Stimulated activated CD4-positive, alpha-beta T cell treated with anti-CD3 and anti-CD28 coated beads, Interleukin-1b, Interleukin-23, amount 100 ng/mL, for 1 hour (primary cell): ENCODE measurements at places on chromosomes 13 and 19.

DNA sequence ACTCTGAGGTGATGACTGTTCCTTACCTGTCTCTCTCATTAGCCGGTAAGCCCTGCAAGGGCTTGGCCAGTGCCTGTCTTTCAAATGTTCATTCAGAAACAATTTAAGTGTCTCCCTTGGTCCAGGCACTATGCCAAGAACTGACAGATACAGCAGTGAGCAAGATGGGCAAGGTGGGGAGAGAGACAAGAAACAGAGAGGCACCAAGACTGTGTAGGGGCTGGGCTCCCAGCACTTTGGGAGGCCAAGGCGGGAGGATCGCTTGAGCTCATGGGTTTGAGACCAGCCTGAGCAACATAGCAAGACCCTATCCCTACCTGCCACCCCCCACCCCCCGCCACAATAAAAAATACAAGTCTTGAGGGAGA, 1.3 kb upstream of the CCNE1 start:
- no peak for DNase-seq

GRCh38 chr19:16252459-16253205, 54.9 kb downstream of the AP1M1 start:
- no peak for DNase-seq

DNA sequence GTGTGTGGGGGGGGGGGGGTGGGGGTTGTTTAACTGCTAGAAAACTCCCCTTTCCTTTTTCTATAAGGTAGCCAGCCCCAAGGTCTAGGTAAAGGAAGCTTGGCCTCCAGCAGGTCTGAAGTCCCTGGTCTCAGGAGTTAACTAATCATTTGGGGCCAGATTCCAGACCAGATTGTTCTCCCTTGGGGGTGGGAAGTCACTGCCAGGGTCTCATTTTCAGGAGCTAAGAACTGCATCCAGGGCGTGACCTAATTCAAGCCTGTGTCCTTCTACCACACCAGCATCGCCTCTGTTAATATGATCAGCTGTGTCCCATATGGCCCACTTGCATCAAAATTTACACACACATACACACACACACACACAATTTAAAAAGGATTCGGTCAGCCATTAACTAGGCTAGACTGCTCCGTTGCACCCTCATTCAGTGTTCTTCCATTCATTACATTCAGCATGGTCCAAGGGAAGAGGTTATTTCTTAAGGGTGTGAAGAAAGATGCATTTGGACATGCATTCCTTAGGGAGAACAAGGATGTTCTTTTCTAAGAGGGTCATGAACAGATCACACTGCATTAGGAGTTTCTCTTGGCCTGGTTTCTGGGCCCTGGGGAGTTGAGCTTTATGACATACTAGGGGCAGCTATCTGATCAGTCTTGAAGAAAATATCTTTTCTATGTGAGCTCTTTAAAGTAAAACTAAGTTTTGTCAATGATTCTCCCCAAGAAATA, 91.0 kb downstream of the FGF14 start:
- no peak for DNase-seq

DNA sequence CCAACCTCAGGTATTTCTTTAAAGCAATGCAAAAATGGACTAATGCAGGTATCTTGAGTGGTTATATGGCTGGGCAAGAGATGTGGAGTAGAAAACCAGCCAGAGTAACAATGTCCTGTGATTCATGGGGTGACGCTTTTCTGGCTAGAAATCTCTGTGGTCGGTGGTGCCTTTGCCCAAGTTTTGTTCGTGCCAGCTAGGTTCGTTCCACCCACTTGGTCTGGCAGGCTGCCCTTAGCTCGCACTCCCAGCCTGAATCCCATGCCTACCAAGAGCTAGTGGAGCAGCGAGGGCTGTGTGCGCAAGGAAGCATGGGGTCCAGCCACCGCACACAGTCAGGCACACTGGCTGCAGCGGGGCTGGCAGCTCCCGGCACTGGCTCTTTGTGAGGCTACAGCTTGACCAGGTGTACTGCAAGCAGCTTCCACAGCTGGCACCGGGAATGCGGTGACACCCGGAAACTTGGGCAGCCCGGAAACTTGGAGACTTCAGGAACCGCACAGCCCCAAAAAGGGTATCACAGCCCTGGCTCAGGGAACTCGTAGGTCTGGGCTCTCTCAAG, 349.6 kb upstream of the PCDH20 start:
- no peak for DNase-seq

DNA sequence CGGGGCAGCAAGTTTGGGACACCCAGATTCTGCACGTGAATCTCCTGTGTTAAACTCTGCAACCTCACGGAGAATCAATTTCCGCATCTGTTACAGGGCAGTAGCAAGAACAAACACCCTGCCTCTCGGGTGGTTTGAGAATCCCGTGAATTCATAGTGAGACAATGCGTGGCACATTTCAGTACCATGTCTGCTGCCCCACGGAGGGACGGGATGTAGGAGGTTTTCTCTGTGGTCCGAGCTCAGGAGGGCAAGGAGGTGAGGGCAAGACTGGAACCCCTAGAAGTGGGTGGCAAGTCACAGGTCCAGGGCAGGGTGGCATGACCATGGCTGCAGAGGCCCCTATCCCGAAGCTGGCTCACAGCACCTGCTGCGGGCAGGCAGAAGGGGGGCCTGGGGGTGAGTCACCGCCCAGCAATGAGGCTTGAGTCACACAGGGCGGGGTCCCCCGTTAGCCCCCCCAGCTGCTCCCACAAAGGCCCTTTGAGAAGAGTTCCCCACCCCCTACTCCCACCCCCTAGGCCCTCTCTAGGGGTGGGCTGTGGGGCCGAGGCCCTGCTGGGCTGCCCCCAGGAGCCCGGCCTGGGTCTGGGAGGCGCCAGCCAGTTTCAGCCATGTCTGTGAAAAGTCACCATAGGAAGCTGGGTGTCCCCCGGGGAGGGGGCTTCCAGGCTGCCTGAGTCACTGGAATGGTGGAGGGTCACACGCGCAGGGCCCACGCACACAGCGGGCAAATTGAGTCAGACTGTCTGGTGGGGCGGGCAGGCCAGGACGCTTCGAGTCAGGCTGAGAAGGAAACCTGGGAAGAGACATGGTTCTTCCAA, 25.8 kb upstream of the NANOS3 start:
- DNase-seq = no peak

DNA sequence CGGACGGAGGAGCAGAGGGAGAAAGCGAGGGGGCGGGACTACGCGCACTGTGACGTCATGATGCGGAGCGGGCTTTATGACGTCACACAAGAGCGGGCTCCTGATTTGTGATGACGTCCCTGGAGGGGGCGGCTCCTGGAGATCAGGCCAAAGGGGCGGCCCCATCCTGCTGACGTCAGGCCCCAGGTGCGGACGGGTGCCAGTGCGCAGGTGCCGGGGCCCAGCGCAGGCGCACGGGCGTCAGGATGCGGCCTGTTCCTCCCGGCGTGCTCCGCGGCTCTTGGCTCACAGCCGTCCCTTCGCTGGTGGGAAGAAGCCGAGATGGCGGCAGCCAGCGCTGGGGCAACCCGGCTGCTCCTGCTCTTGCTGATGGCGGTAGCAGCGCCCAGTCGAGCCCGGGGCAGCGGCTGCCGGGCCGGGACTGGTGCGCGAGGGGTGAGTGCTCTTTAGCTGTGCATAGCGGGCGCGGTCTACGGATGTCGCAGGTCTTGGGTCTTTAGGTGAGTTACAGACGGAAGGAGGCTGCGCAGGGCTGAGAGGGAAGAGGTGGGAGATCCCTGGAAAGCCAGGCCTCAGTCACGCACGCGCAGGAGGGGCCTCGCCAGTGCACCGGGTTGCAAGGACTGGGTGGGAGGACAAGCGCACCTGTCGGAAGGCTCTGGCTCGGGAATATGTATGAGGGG, at the start of the genes EMC10 and GARIN5A:
Gene EMC10 (plus strand): TSS at position 284 of the 683 bp plus-strand sequence. CDS start 38 bp downstream, at position 322.
Gene GARIN5A (minus strand): TSS at position 625 of the 683 bp plus-strand sequence. CDS start 460 bp downstream, at position 165.
- DNase-seq = peak; percentile 79

DNA sequence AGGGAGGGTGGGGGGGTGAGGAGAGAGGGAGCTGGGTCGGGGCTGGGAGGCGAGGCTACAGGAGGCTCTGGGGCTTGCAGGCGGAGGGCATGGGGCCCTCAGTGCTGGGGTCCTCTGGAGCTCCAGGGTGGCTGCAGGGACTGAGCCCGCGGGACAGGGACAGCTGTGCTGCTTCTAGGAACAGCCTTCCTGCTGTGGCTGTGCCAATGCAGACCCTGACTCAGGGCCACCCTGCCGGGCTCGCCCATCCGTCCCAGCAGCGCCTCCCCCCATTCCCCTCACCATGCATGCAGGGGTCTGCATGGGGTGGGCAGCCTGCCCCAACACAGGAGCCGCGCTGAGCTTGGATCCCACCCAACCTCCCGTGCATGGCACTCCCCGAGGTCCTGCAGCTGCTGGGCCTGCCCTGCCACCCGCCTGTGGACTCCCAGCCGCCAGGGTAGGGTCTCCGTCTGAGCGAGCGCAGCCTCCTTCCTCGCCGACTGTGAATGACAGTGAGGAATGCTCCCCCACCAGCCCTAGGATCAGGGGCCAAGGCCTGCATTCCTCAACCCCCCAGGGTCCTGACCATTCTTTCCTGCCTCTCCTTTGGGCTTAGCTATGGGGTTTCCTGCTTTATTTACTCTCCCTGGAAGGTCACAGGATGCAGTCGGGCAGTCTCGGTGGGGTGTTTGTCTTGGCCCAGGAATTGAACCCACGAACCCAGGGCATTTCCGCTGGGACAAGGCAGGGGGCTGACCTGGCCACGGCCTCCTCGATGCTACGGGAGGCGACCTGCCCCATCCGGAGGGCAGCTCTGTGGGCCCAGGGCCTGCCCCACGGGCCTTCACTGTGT, 23.4 kb downstream of the CEBPG start:
- no peak for DNase-seq
